ENCODE measurements at places on chromosomes 4 and X.

DNA sequence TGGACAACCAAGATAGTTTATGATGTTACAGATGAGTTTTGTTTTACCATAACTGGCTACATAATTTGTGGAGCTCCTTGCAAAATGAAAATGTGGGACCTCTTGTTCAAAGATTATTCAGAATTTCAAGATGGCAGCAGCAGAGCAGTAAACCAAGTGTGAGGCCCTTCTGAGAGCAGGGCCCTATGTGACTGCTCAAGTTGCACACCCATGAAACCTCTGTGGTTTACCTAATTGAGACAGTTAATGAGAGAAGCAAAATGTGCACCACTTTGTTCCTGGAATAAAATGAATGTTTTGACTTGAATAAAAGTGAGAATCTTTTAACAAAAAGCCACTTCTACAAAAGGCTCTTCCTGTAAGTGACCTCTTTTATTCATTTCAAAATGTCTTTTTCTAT lies 519.2 kb downstream of the RPA4 start:
- DNase-seq = no peak

DNA sequence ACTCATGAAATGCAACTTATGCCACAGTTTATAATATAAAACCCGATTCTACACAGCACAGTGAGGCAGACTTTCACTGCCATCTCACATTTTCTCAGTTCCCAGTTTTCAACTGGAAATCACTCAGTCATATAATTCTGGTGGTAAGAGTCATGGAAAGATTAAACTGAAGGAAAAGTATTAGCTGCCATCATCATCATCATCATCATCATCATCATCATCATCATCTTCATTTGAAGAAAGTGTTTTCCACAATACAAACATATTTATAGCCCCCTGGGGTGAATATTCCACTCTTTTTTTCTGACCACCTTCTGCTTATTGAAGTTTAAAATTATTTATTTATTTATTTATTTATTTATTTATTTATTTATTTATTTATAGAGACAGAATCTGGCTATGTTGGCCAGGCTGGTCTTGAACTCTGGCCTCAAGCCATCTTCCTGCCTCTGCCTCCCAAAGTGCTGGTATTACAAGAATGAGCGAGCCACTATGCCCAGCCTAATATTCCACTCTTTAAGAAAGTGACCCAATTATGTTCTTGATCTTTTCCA lies 6.0 kb upstream of the UBQLN2 start:
- DNase-seq = no peak

- DNase-seq = no peak
Measured at GRCh38 chrX:50629774-50630173, 159.1 kb upstream of the DGKK start.

DNA sequence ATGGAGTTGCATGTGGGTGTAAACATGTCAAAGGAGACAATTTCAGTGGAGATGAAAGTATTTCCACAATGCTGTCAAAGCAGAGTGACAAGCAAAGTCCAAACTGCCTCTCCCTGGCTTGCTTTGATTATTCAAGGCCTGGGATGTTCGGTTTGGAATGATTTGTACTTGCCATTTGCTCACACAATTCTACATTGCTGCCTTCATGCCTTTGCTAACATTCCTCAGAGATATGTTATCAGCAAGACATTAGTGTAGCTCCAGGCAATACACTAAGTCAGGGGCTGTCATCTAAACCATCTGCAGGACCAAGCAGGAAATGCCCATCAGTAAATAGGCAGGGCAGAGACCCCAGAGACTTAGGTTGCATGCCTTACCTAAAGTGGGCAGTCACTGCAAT lies 79.6 kb upstream of the C1QTNF7 start:
- no peak for DNase-seq

- no peak for DNase-seq
Measured at GRCh38 chrX:105816517-105816916, 5.8 kb upstream of the NRK start.

DNA sequence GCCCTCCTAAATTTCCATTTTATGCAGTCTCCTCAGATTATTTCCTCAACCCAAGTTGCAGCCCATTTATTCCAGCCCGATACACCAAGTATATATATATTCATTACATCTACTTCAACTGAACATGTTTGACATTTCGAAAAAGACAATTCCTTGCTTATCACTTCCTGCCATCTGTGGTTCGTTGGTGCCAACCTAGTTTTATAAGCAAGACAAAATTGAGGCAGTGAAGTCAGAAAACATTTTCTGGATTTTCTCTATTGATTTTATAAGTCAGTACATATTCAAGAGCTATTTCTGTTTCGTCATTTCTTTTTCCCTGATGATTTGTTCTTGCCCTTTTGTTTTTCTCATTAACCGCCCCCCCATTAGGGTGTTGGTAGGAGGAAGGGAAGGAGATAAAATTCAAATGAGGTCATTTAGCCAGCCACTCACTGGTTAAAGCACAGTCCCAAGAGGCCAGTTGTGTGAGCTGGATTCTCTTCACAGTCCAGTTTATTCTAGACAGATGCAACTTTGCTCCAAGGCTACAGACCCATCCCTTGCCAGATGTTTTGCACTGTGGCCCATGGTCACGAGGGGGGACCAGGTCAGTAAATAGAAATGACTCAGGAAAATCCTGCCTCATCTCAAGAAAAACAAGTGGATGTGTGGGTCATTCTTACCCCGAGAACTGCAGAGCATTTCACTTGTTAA lies 20.3 kb upstream of the VEGFD start:
- no peak for DNase-seq

DNA sequence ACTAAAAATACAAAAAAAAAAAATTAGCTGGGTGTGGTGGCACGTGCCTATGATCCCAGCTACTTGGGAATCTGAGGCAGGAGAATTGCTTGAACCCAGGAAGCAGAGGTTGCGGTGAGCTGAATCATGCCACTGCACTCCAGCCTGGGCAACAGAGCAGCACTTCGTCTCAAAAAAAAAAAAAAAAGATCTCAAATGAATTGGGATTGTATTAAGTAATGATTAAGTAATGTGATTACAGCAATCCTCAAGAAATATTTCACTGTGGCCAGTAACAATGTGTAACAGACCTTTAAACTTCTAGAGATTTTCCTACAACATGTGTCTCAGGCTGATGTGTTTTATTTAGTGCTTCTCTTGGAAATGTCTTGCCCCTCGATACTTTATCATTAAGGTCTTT lies 46.8 kb downstream of the PKD2 start:
- no peak for DNase-seq

Data from spinal cord (tissue), 10 donors.